ENCODE measurements at places on chromosomes 4 and X.

DNA sequence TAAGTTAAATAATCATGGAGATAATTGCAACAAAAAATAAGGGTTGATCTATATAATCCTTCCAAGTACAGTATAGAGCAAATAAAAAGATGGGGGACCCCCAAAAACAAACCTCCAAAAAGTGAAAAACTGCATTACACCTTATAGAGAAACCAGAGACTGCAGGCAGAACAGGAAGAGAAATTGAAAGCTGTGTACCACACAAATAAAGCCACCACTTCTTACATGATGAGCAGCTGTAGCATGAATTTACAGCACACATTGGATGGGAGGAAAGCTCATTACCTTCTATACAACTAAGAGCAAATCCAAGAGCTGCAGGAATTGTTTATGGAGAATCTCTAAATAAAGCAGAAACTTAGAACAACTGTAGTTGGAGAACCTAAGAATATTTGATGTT lies 152.4 kb upstream of the PDE5A start:
- no peak for DNase-seq

DNA sequence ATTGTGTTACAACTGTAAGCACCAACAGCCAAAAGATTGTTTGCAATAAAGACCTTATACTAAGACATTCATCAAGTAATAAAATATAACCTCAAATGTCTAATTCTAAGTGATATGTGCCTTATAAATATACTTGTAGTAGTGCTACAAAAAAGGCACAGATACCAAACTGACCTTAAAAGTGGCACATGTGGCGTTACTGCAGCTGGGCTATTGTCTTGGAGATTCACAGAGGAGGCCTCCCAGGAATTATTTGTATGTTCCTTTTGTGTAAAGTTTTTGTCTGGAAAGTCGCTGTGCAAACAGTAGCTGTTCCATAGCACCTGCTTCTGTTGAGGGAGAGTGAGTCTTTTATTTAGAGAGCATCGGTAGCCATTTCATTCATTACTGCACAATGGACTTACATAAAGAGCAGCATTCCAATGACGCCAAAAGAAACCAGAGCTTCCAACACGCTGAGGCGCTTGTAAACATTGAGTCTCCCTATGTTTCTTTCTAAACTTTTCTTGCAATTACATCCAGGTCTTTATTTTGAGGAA lies 143.7 kb downstream of the RPA4 start:
- DNase-seq = no peak

DNA sequence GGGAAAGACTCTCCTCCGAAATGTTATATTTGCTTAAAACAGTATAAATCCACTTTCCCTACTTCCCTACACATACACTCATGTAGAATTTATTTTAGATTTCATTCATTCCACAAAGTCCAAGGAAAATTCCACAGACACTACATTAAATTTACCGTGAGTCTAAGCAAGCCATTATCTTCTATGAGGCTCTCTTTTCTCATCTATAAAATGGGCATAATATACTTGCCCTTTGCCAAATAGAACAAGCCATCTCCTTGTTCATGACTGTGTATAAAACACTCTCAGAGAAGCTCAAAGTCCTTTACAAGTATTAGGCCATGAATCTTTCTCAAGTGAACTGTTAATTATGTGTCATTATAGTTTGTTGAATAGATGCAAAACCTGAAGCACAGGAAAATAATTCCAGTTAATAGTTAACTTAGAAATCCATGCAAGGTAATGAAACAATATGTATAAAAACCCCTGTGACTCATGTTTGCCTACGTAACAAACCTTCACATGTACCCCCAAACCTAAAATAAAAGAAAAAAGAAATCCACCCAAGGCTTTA lies 10.7 kb downstream of the TEC start:
- no peak for DNase-seq

GRCh38 chr4:59759082-59759825 lies 1440.9 kb upstream of the ADGRL3 start:
- no peak for DNase-seq

GRCh38 chrX:20128670-20129069 lies 12.0 kb upstream of the MAP7D2 start:
- DNase-seq = no peak

DNA sequence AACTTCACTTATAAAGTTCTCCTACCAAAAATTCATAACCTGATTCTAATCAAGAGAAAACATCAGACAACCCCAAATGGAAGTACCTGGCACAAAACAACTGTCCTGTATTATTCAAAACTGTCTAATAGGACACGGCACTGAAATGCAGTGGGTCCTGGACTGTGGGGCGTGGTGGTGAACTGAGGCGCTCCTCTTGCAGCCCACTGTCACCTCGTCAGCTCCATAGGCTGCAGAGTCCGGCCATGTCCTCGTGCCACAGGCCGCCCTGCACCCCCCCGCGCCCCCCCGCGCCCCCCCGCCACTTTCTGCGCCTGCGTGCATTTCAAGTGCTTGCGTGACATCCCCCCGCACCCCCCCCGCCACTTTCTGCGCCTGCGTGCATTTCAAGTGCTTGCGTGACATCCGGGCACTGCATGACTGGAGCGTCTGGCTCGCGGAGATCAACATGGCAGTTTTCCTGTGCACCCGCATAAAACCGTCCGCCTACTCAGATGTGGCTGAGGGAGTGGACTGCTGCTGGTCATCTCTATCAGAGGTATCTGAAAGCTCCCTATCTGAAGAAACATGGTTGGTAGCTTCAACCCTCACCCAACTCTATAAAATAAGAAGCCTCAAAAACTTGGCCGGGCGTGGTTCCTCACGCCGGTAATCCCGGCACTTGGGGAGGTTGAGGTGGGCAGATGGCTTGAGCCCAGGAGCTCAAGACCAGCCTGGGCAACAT lies 28.8 kb downstream of the ATXN3L start:
- DNase-seq = no peak

DNA sequence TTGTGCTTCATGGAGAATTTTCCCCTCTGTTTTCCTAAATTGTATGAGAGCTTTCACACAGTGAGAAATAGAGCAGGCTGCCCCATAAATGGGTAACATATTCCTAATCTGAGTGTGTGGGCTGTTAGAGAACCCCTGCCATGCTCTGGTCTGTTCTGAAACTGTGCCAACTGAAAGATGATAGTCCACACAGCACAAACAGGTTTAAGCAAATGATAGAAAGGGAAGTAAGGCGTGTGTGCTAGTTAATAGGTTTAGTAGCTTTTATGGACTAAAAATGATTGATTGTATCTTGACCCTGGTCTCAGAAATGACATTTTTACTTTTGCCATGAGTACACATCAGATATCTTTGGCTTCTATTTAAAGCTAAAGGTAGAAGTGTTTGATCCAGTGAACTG lies 106.2 kb downstream of the PRRG1 start:
- no peak for DNase-seq

DNA sequence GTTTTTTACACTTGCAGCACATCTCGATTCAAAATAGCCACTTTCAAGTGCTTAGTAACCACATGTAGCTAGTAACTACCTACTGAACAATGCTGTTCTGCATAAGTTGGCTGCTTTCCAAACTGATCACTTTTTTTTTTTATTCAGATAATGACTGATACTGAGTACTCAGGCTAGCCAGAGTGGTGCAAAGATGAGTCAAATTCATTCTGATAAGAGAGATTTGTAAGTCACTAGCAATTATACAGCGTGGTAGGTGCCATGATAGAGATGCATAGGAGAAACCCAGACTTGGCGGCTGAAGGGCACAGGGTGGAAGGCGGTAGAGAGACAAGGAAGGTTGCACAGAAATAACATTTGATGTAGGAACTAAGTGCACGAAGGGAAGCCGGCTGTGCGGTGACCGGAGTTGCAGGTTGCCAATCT lies 357 bp upstream of the IGBP1 start:
- no peak for DNase-seq

GRCh38 chr4:3407171-3407771 lies 34.5 kb upstream of the HGFAC start:
- DNase-seq = no peak

GRCh38 chr4:148061141-148061481 lies 329.2 kb downstream of the ARHGAP10 start:
- no peak for DNase-seq

- DNase-seq = peak; percentile 8
These were observed 661 bp downstream of the SPIN4 start for GRCh38 chrX:63350465-63350877.

DNA sequence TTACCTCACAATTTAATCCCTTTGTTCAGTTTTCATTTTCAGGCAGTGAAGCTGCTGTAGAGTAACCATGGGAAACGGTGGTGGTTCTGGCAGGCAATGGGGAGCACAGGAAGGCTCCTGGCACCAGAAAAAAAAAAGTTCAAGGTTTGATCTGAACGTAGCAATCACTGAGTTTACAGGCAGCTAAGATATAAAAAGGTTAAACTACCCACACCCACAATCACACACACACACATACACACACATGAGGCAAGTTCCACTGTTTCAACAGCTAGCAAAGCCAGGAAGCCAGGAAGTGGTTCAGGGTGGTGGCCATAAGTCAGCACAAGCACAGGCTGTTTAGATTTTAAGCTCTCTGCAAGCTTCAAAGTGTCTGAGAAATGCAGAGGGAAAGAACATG lies at the start of gene SULT1B1:
Gene SULT1B1, minus strand, starts transcription at position 166 of the 400 bp plus-strand sequence. CDS start 5,403 bp downstream, outside the sequence.
- no peak for DNase-seq

- DNase-seq = no peak
These were observed 942.3 kb upstream of the SLIT2 start for GRCh38 chr4:19309378-19309777.

- no peak for DNase-seq
These were observed 177.5 kb downstream of the ANKRD50 start for GRCh38 chr4:124535003-124535402.

GRCh38 chrX:133538148-133538547 lies 122.9 kb upstream of the GPC4 start:
- DNase-seq = no peak

- DNase-seq = no peak
These were observed 44.8 kb downstream of the ACOX3 start for GRCh38 chr4:8395504-8396296.

DNA sequence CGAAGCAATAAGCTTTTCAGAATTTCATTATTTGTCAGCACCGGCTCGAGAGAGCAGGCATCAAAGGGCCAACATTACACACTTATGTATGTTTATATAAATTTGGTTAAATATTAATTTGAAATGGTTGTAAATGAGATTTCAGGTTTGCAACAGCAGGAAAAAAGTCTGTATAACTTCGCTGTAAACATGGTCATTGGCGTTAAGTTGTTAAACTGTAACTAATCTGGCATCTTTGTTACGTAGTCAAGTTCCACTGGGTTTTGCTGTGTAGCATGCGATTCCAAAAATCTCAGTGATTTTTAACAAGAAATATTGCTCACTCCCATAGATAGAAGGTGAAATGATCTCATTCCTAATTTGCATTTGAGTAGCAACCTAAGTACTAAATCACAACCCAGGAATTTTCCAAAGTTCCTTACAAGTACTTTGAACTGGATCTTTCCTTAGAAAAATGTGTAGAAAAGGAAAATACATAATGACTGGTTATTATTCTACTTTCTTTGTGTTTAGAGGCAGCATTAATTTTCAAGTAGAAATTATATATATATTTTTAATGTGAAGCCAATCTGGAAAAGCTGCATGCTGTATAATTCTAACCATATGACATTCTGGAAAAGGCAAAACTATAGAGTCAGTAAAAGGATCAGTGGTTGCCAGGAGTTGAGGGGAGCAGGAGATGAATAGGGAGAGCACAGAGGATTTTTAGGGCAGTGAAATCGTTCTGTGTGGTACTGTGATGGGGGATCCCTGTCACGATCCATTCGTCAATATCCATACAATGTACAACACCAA lies 222.1 kb downstream of the CBR4 start:
- DNase-seq = no peak

DNA sequence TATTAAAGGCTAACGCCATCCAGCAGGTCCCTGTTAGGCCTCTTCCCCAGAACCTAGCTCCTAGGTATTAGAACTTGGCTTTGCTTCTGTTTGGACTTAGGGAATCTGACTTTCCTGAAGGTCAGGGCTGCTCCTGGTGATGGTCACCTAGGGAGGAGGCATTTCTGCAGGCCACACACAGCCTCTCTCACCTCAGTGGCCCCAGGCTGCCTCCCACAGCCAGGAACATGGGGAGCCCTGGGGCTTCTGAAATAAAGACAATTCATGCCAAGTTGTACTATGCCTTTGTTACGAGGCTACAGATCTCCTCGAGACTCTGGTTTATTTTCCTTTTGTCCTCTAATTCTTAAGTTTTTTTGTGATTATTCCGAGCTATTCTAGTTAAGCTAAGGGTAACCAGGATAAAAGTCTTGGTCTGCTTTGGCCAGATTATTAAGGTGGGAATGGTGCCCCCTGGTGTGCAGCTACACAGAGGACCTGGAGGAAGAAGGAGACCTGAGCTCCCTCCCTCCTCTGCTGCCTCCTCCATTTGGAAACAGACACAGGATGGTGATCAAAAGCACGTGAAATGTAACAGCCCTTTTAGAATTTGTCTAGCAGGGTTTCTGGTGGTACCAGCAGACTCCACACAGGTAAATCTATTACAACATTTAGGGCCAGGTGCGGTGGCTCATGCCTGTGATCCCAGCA lies 131.0 kb downstream of the DCLK2 start:
- DNase-seq = peak; percentile 66

- no peak for DNase-seq
These were observed 37.1 kb downstream of the TMEM150C start for GRCh38 chr4:82524570-82525152.

GRCh38 chrX:10598540-10598939 lies 21.8 kb downstream of the MID1 start:
- no peak for DNase-seq

- no peak for DNase-seq
These were observed 71.3 kb upstream of the LHFPL1 start for GRCh38 chrX:112751076-112751475.

- no peak for DNase-seq
These were observed 168.9 kb upstream of the EDNRA start for GRCh38 chr4:147311956-147312355.

DNA sequence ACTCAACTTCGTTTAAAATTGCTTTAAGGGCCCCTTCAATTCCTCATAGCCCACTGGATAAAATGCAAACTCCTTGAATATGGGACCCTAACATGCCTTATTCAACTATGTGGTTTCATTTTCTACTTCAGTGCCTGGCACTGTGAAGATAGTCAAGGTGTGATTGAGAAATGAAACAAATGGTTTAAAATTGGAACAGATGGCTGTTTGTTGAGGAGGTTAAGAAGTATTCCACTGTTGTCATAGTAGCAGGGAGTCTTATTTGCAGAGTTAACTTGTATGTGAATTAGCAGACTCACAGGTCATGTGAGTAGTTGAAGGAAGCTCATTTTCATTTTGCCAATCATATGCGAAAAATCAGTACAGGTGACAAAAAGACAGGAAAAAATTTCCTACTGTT lies 593.3 kb downstream of the KCTD8 start:
- DNase-seq = no peak

All from GM13976 (cell line).